ENCODE measurements at places on chromosomes 12 and 14.

DNA sequence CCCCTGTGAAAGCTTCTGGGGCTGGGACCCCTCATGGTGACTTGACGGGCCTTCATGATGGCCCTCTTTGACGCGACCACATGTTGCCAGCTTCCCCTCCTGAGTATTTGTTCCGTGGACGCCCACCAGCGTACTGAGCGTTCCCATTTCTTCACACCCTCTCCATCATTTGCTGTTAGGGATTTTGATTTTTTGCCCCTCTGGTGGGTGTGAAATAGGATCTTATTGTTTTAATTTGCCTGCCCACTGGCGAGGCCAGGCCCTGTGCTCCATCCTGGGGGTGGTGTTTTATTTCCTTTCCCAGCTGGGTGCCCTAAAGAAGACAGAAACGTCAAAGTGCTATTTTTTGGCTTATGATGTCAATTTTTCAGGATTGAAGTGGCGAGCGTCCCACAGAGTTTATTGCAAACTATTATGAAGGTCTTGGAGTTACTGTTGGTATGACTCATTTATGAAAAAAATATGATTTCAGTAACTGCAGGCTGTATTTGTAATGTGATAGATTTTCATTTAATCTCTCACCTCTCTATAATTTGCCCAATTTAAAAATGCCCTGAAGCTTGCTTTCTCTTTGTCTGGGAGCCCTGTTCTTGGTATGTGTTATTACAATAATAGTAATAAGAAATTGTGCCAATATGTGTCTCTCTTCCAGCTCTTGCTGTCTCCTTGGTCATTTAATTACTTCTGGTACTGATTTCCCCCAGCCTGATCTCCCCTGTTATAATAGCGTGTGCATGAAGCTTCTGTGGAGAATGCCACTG, 99.6 kb downstream of the SLC25A47 start:
- no peak for DNase-seq

GRCh38 chr14:94498215-94498614, 11.1 kb downstream of the SERPINA12 start:
- no peak for DNase-seq

DNA sequence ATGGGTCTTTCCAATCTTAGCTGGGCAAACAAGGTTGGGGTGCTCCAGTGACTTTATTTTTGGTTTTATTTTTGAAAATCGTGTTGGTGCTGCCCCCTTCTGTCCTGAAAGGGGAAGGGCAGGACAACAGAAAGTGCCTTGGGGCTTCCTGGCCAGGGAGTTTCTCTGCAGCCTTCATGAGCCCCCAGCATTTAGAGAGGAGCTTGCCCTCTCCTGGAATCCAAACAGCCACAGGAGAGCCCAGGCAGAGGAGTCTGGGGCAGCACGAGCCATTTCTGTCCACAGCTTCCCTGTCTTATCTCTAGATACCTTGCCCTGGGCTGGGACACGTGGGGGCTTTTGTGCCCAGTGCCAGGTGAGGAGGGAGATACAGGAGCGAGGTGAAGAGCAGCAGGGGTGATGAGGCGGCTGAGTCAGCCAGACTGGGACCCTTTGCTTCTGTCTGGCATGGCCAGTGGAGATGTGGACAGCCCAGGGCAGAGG, 4.4 kb upstream of the C1RL start:
- peak; percentile 57 for DNase-seq

DNA sequence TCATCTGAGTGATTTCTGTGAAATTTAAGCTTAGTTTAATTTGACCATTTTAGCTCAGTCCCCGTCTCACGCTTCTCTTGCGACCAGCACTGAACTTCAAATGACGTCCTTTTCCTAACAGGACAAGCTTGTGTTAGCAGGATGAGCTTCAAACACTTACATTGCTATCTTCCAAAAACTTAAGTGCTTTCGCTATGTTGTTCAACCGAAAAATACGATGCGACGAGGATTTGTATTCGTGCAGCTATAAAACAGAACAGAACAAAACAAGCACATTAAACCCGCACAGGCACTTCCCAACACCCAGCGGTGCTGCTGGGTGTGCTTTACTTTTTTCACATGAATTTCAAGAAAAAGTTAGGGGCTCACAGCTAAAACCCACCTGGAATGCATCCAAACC, 64.2 kb upstream of the DICER1 start:
- DNase-seq: peak; percentile 15

DNA sequence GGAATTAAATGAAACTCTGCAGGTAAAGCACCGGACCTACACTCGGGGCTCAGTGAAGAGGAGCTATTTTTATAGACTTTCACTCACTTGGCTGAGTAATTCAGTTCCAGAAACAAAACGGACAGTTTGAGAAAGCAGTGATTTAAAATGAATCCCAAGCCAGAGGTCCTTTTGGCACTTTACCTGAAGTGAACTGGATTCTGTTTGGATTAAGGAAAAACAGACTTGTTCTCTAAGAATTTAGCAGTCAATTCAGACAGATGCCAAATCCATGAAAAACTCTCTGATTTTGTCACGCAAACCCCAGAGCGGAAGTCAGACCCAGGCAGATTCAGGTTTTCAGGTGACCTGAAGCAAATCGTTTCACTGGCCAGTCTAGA, 4.9 kb upstream of the VASH1 start:
- no peak for DNase-seq

DNA sequence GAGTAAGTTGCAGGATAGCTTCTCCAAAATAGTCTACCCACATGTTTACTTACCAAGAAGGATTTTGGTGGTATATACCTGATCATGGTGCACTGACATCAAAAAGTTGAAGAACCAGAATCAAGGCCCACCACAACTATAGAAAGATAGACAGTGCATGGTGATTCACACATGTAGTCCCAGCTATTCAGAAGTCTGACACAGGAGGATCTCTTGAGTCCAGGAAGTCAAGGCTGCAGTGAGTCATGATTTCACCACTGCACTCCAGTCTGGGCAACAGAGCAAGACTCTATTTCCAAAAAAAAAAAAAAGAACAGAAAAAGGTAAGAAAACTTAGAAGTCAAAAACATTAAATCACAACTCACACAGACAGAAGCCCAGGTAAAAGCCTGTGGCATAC, 422.2 kb upstream of the FOXG1 start:
- DNase-seq: no peak

DNA sequence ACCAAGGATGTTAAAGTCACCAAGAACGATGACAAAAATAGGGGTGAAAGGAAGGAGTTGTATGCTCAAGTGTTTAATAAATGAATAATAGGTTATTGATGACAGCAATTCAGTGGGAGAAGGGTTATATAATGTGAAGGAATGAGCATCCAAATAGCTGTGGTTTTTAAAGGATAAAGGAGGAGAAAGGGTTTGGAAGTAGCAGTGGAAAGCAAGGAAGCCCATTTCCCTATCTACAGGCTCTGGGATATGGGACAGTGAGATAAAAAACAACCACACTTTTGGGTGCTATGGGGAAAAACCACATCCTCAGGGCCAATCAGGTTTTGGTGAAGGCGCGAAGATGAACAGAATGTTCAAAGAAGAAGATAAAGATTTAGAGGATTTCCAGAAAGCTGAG, 258.6 kb downstream of the ZFP36L1 start:
- DNase-seq: no peak

DNA sequence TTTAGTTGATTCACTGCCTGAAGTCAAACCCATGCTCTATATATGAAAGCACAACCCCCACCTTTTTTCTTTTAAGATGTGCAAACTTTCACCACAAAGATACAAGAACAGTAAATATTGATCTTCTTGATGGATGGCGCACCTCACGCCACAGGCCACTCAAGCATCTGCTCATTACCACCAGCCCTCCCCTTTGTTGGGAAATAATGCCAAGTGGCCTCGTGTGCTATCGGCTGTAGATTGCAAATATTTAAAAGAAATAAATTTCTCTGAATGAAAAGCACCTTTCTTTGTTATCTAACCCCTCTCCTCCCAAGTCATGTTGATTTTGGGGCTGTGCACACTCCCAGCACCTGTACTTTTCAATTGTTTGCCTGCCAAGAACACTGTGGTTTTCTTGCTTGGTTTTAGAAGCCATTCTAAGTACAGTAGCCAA, 122.7 kb downstream of the C12orf42 start:
- DNase-seq: peak; percentile 2

- DNase-seq: peak; percentile 9
Measured at GRCh38 chr12:120041386-120042231, 52.6 kb downstream of the BICDL1 start.

DNA sequence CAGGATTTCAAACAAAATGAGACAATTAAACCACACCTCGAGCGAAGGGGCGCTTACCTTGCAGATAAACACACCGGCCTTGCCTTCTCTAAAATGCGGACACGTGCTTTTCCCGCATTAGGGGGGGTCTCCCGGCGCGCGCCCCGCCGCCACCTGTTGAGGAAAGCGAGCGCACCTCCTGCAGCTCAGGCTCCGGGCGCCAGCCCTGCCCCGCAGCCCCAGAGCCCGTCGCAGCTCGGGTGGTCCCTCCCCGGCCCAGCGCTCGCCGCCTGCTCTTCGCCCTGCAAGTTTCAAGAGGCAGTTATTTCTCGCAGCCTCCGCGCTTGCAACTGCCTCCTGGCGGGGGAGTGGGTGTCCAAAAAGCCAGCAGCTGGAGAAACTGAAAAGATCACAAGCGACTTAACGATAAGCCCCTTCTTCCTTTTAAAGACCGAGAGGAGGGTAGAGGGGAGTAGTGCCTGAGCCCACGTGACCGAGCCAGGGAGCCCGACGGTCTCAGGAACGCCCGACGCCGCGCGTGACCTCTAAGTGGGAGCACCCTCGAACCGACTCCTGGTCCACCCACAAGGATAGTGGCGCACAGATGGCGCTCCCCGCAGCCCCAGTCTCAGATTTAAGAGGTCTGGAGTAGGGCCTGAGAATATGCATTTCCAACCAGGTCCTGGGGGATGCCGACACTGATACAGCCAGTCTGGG, at the start of gene ESR2:
TSS of gene ESR2 (minus strand) at position 396 of the 696 bp plus-strand sequence. CDS start 11,386 bp downstream, outside the sequence.
- peak; percentile 64 for DNase-seq
